Cortex of kidney (tissue), 1 donor: ENCODE measurements at places on chromosomes 5 and 9.

DNA sequence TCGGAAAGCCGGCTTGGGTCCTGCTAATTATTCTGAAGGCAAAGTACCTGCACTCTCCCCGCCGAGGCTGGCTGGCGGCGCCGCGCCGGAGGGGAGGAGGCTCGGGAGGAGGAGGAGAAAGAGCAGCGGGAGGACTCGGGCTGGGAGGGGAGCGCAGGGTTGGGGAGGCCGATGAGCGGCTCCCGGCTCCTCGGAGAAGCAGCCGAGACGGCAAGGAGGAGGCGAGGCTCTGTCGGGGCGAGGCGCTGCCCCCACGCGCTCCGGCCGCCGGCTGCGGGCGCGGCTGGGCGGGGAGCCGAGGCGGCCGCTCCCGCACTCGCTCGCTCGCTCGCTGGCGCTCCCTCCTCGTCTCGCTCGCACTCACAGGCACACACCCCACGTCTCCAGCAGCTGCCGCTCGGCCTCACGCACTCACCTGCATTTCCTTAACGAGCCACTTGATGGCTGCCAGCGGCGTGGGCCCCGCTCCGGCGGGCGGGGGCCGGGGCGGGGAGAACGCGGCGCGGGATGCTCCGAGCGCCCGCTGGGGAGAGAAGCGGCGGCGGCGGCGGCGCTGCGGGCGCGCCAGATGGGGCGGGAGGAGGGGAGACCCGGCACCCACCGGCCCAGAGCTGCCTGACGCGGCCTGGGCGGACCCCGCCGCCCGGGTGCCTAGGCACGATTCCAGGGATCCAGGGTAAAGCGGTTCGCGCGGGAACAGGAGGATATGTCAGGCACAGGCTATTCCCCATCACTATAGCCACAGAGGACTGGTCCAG lies at the start of gene PTPRD:
Gene PTPRD (minus strand): TSS at position 362 of the 758 bp plus-strand sequence.
- DNase-seq = no peak

- DNase-seq = no peak
Observed at GRCh38 chr5:43309637-43310036, 3.6 kb downstream of the HMGCS1 start.

GRCh38 chr9:14170392-14170931 lies 143.5 kb downstream of the NFIB start:
- no peak for DNase-seq

GRCh38 chr9:91898451-91899218 lies 51.4 kb downstream of the ROR2 start:
- DNase-seq = no peak

- DNase-seq = no peak
Observed at GRCh38 chr5:143896516-143896915, 84.6 kb downstream of the HMHB1 start.

DNA sequence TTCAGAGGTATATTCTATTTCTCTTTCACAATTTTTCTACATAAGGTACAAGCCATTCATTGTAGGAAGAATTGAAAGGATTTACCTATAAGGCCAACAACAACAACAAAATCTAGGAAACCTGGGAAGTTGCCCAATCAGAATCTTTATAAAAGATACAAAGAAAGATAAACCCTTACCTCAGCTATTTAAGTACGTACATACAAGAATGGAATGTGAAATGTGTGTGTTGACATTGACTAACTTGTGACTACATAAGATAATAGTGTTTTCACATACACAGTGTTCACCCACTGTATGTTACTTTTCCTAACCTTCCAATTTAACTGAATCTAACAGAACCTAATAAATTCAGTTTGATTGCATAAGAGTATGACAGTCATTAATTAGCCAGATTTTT lies 154.1 kb downstream of the ADAMTS6 start:
- no peak for DNase-seq
